Neural crest cell (in vitro differentiated cells): ENCODE measurements at places on chromosomes 3 and 15.

- no peak for DNase-seq
Measured at GRCh38 chr3:127141921-127142730, 50.8 kb upstream of the PRR23E start.

- DNase-seq: no peak
Measured at GRCh38 chr3:156770699-156771414, 55.3 kb upstream of the LEKR1 start.

DNA sequence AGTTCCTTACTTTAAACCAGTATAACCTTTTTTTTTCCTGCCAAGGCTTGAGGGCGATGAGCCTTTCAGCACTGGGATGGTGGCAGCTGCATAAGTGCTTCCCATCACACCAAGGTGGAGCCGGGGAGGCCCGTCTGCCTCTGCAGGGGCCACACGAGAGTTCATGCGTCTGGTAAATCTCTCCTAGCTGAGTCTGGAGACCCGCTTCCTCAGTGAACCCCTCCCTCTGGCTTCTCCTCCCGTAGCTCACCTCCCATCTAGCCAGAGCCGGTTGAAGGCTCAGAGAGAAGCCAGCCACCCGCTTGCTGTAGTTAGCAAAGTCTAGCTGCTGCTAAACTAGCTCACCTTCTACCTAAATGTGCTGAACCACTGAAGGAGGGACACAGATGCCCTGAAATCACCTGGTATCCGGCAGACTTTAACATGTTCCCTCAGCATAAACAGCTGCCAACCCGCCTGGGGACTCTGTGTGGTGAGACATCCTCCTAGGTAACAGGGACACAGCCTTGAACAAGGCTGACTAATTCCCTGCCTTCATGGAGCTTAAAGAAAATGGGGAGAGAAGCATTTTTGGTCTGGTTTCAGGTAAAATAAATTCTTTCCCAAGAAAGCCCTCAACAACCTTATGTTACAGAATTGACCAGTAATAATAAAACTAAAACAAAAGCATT is 42.9 kb downstream of the RLBP1 start:
- no peak for DNase-seq

DNA sequence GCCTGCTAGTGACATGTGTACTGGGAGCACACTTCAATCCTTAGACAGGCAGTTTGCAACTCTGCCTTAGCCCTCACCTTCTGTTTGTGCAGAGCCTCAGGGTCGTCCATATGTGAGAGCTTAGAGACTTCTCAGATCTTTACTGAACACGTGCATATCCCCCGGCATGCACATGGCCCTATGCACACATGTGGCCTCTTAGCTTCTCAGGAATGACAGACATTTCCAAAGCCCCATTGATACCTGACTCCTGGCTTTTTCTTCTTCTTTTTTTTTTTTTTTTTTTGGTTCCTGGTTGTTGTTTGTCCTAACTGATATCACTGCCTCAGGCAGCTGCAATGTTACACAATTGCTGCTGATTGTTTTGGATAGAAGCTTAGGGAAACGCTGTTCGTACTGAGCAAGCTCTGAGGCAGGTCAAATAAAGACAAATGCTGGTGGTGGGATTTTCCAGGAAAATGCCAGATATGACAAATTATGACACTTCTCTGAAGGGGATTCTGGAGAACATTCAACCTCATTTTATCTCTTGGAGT is 107.2 kb upstream of the RGMA start:
- DNase-seq: no peak

DNA sequence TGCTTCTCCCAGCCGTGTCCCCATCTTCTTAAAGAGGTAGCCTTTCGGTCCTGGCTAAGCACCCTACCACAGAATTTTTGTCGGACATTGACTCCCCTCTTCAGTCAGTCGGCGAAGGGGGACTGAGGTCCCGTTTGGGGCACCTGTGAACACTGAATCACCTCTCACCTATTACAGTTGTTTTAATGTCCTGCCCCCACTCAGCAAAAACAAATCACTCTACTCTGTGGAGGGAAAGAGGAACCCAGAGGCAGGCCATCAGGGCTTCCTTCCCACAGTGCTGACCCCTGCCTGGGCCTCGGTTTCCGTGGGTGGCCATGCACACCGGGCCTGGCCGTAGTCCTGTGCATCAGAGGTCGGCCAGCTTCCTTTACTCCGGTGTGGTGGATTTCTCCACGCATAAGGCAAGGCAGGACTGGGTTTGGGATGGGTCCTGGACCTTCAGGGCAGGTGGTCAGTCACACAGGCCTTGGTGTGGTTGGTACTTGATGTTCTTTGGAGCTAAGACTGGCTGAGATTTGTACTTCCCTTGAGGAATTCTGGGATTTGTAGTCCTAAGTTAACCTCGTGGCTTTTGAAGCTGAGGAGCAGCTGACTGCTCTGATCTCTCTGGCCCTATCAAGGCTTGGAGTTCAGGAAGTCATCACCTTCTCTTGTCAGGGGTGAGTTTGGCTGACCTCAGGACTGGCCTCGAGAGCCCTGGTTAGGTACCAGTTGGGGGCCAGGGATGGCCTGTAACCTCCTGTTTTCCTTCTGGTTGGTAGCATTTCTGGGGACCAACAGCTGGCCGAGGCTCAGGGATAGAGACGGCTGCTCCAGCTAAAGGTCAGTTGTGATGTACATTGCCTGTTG is 627 bp upstream of the FAM131A start:
- DNase-seq: no peak

DNA sequence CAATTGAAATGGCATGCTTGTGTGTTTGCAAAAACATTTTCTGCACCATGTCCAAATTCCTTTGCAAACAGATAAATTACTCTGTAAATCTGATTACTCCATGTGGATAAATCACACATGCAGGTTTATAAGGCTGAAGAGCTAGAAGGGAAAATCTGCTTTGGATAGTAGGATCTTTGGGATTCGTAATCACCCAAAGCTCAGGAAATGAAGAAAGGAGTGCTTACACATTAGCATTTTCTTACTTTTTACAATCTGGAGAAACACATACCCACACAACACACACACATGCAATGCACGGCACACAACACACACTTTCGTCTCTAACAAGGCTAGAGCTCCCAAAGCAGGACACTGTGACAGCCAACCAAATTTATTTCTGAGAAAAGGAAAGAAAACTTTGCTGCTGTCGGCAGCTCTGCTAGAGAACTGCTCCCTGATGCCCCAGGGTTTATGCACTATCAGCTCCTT is 2.1 kb downstream of the LSAMP start:
- no peak for DNase-seq
